Cerebellar cortex (tissue), 1 donor: ENCODE measurements at places on chromosomes 1 and 21.
A peak's percentile ranks its signal among the peaks of the same experiment; 100 is the strongest.

DNA sequence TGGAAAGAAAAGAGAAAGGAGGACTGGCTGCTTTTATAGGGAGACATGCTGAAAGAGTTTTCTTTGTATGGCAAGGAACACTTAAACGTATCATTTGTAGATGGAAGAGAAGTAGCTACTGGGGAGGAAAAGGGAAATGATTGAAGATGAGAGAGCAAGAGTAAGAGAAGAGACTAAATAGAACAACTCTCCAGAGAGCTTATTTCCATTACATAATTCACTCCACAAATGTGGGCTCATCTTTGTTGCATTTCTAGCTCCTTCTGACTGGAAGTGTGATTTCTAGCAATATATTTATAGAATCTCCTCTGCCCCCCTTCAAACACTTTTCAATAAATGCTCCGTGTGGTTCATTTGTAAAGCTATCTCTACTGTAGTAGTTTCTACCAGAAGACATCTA, 71.0 kb downstream of the ST6GALNAC5 start:
- no peak for DNase-seq

DNA sequence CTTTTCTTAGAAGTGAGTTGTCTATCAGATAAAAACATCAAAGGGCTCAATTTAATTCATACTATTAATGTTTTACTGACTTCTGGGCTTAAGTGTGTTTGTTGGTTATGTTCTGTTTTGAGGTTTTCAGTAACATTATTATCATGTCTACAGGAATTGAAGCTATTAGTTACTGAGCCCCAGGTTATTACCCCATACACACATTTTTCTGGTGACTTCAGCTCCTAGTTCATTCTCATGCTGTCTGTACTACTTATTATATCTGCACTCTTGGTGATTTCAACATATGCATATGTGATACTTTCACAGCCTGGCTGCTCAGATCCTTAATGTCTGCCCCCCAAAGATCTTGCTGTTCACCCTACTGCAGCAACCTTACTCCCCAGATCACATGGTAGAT, 27.0 kb upstream of the SGIP1 start:
- no peak for DNase-seq

DNA sequence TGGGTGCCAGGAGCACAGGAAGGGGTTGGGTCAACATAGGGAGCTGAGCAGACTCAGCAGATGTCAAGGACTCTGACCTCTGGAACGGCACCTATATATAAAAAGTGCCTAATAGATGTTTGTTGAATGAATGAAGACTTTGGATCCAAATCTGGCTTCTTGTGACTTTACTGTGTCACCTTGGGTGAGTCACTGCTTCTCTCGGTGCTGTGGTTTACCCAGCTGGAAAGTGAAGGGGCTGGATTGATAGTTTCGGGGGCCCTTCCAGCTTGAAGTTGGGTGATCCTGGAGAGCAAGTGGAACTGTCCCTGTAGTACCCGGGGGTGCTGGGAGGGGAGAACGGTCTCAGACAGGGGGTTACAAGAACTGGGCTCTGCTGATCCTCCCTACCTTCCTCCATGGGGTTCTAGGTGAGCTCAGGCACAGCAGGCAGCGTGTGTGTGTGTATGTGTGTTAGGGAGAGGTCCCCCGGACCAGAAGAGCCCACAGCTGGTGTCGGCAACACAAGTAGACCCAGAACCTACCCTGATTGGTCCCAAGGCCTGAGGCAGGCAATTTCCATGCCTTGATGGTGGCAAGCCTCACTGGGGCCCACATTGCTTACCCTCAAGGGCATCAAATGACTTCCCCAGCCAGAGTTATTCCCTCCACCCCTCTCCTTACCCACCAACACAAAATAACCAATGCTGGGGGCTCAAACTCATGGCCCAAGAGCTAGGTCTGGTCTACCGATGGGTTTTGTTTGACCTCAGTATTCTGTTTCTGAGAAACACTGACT, 5.5 kb upstream of the PADI1 start:
- no peak for DNase-seq

DNA sequence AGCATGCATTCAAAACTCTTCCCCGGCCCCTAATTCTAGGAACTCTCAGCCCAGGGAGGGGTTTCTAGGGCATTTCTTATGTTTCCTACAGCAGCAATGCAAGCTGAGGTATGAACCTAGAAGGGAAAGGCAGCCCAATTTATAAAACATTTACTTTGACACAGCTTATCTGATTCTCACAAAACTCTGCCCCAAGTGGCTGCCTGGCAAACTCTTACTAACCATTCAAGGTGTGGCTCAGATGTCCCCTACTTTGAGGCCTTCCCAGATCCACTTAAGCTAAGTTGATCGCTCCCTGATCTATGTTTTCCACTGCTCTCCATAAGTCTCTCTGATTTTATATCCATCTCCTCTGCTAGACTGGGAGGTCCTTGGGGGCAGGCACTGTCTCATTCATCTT, 35.4 kb downstream of the AK2 start:
- DNase-seq = no peak

DNA sequence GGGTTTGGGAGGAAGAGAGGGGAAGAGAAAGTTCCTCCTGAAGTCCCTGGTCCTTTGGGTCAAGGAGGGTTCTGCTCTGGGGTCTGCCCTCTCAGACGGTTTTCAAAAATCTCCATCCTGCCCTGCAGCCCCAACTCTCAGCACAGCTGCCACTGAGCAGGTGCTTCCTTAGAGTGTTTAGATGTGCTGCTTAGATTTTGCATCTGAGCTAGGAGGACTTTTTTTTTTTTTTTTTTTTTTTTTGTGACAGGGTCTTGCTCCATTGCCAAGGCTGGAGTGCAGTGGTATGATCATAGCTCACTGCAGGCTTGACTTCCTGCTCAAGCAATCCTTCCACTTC, 324.9 kb upstream of the POU3F1 start:
- no peak for DNase-seq

DNA sequence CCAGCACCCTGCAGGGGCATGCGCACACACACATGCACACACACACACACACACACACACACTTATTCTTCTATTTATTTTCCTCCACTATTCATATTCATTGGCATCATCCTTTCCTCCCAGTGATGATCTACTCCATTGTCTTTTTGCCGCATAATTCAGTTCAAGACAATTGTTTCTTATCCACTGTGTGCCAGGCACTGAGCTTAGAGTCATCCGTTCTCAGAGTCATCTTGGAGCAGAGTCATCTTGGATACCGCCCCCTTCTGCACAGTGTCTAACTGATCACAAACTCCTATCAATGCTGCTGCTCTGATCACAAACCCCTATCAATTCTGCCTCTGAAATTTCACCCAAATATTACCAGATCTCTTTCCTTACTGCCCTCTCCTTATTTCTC, 102.8 kb upstream of the PROX1 start:
- no peak for DNase-seq

DNA sequence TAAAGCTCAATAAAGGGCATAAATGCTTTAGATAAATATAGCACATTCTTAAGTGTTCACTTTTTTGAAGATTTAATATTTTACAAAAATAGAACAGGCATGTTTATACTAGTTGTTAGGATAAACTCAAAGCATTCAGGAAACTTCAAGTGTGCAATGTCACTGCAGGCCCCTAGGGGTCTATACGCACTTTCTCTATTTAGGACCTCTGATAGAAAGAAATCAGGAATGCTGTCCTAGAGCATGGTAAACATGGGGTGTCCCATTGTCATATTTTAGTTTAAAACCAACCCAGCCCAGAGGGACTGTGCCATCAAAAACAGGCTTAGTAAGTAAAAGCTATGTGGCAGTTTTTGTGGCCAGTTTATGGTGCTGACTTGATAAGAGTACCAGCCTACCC, 102.2 kb downstream of the BARHL2 start:
- DNase-seq = peak; percentile 9

- no peak for DNase-seq
Observed at GRCh38 chr1:16293538-16293937, 56.6 kb upstream of the CPLANE2 start.

DNA sequence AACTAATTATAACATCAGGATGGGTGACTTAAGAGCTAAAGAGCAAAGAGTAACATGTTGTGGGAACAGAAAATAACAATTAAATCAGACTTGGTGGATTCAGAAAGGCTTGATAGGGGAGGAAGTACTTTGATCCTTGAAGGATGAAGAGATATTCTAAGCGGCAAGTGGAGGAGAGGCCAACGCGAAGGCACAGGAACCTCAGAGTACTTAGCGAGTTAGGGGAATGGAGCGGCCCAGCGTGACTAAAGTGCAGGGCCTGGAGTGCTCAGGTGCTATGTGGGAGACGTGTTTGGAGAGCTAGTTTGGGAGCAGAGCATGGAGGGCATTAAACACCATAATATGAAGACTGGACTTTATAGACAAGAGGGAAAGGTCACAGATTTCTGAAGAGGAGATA, 64.3 kb downstream of the ADCY10 start:
- no peak for DNase-seq

GRCh38 chr21:26047279-26047967, 123.1 kb downstream of the APP start:
- DNase-seq = peak; percentile 79

GRCh38 chr1:19009882-19010321, 53.4 kb upstream of the IFFO2 start:
- DNase-seq = peak; percentile 51

DNA sequence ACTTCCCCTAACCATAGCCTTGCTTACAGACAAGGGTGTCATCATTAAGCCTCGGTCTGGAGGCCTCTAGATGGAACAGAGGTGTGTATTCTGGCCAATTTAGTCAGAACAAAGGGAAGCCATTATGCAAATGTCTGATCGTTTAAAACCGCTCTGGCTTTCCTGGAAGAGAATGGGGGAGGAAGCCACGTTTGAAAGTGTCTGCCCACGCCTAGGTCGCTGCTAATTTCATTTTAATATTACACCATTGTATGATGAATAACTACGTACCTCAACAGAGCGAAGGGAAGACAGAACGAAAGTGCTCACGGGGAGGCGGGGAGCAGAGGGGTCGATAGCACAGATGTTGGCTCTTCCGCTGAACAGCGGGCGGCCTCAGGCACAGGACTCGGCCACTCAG, 41.1 kb upstream of the CSF3R start:
- no peak for DNase-seq

GRCh38 chr1:101005183-101005582, 20.4 kb downstream of the DPH5 start:
- no peak for DNase-seq

- no peak for DNase-seq
Observed at GRCh38 chr1:23638786-23639241, 52.8 kb upstream of the RPL11 start.

DNA sequence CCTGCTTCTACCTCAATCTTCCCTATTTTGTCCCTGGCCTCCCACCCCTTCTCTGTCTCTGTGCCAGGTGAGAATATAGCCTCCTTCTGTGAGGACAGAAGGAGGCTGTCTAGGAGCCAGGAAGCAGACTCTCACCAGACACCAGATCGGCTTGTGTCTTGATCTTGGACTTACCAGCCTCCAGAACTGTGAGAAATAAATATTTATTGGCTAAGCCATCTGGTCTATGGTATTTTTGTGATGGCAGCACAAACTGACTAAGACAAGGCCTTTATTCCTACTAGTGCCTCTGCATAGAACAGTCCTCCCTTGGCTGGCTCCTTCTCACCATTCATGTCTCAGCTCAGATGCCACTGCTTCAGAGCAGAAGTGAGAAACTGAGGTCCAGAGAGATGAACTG, 1.9 kb downstream of the GPN2 start:
- no peak for DNase-seq

DNA sequence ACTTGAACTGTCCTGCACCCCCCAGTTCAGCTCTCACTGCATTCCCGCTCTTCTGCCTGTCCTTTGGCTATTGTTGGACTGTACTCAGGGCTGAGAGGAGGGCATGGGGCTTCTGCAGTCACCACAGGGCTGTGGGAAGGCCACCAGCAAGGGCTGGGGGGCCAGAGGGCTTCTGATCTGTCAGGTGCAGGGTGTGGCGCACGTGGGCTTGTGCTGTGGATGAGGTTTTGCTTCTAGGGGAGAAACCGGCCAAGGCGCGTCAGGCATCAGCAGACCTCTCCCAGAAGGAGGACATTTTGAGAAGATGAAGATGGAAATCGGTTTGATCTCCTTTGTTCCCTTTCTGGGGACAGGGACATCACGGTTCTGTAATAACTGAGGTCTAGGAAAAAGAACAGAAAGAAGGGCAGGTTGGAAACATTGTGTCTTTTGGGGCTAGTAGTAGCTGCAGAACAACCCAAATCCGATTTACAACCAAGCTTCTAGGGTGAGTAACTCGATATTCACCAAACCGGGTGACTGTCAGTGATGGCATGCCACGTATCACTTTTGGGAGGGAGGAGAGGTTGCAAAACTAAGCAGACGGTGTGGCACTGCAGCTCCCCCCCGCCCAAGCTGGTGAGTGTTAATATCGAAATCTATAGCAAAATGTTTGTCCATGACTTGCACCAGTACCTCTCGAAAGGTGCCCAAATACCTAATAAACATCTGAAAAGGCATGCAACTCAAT, 40.9 kb downstream of the AGPAT3 start:
- DNase-seq = no peak

DNA sequence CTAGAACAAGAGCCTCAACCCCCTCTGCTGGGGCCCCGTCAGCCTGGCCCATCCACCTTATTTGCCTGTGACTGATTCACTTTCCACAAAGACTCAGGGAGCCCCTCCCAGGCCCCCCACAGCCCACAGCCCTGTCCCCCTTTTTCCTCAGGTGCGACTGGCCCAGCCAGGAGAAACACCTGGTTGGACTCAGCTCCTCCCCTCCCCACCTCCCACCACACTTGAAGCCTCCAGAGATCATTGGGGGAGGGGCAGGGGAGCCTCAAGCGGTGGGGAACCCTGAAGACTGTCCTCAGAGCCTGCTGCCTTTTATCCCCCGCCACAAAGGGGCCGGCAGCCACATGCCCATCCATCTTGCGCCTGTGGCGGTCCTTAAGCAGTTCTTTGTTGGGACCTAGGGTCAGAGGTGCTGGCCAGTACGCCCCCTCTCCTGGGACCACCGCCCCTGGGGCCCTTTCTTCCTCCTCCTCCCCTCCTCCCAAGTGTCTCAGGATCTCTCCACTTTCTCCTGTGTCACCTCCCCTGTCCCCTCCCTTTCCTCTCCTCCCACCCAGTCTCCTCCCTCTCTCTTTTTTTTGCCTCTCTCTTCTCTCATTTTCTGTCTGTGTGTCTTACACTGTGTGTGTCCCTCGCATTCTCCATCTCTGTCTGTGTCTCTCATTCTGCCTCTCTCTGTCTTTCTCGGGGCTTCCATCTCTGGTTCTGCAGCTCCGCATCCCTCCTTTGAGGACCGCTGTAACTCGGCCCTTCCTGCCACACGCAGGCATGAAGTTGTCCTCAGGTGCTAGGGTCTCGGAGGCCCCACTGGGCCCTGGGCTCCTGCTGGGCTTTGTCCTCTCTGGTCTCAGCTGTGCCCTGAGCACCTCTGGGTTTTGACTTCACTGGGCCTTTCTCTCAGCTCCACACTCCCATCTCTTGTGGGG, 12.2 kb downstream of the CRABP2 start:
- peak; percentile 66 for DNase-seq

DNA sequence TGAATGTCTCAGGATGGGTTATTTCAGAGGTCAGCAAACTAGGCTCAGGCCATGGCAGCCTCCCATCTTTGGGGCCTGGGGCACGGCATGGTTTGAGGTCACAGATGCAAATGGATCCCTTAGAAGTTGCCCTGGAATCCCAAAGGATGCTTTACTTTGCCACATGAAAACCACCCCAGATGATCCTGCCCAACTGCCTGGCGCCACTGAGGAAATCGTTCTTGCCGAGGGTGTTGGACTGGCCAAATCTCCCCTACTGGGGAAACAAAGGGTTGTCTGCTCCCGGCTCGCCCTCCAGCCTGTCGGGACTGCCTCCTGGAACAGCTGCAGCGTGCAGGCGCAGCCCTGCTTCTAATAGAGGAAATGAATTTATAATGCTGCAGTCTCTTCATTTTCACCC, 173.0 kb upstream of the LMO4 start:
- DNase-seq = no peak

GRCh38 chr1:186014370-186015037, 280.3 kb downstream of the HMCN1 start:
- no peak for DNase-seq
